ENCODE measurements at places on chromosomes 2 and 18. TPM values are rescaled to one million over a fixed set of nuclear protein-coding genes. Genes with fewer than 3 reads are reported as not detected.

- no peak for DNase-seq
These were observed 31.9 kb downstream of the C1QL2 start for GRCh38 chr2:119126650-119127049.

DNA sequence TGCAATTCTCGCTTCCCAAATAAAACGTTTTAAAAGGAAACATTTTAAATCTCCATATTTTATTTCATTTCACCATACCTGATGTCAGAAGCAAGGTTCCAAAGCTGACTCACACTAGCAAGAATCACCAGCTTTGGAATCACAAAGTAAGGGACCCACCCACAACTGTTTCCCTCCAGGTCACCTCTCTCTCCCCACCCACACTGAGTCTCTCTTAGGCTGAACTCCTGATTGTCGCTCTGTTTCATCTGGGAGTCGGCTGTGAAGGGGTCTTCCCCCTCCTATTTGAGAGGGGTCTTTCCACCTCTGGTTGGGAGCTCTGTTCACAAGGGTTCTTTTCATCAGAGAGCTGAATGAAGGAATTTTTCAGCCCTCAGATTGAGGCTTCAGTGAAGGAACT is 128.1 kb downstream of the L3MBTL4 start:
- DNase-seq = no peak

DNA sequence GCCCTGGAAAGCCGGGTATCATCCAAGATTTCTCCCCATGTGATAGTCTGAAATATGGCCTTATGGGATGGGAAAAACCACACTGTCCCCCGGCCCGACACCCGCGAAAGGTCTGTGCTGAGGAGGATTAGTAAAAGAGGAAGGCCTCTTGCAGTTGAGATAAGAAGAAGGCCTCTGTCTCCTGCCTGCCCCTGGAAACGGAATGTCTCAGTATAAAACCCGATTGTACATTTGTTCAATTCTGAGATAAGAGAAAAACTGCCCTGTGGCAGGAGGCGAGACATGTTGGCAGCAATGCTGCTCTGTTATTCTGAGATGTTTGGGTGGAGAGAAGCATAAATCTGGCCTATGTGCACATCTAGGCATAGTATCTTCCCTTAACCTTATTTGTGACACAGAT is 26.8 kb downstream of the RUFY4 start:
- DNase-seq = no peak

DNA sequence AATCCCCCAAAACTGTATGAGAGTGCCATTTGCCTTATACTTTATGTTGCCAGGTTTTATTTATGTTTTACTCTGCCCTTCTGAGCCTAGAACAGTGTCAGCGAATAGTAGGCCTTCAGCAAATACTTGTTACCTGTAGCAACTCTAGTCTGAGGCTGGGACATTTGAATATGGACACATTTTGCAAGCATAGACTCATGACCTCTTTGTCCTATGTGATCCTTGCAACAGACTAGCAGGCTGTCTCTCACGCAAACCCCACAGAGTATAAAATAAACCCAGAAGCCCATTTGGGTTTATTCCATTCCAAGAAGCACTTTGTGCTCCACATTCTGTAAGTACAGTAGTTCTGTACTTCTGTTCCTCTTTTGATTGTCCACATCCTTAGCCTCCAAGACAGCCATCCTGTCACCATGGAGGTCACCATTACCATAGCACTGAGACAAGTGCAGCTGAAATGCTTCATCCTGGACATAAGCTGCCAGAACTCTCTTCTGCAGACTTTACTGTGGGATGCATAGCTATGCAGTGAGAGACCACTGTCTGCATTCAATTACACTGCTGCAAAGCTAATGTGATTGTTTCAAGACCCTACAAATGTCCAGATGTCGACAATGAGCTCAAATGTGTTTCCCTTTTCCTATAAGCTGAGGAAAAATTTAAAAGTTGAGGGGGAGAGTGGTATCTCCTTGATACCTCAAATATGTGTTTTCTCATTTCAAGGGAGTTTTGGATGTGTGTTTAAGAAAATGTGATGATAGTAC is 425.7 kb downstream of the PID1 start:
- DNase-seq = no peak

DNA sequence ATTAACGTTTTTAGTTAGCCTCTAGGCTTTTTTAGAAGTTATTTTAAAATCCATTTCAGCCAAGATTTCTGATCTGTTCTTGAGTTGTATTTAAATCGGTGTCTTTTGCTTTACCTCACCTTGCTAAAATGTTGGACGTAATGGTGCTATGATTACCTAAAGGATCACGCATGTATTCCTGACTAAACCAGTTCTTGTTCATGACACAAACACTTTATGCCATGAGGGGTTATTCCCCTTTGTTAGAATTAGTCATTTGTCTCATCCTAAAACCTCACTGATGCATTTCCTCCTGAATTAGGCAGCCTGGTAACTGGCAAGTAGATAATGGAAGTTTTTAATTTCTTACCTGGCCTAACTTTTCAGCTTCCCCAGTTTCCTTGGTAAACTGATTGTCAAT is 185.4 kb upstream of the TANK start:
- no peak for DNase-seq

DNA sequence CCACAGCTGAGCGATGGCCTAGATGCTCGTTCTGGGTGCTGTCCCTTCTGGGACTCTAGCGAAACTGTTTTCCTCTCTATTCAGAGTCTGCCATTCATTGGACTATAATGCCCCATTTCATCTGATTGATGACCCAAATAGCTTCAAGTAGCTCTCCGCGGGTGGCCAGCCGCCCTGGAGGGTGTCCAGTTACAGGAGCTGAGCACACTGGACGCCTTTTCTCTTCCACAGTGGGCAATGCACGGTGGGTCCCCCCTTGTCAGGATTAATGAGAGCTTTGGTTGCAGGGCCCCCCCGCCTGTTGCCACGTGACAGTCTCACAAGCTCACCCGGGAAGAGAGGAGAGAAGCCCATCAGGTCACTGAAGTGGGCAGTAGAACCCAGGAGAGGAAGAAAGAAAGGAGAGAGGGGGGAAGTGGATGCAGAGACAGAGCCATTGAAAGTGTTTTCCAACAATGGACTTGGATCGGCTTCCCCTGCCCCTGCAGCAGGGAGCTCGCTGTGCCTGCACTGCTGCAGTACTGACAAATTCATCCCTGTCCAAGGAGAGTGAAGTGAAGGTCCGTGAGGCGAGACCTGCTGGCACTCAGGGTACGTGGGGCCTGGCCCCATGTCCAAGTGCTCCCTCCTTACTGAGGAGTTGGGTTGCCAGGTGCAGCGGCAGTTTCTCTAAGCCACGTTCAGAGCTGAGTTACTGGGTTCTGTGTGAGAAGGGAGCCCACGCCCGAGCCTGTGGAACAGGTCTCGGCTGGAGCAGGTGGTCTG is 44.8 kb downstream of the DIPK1C start:
- DNase-seq = no peak

DNA sequence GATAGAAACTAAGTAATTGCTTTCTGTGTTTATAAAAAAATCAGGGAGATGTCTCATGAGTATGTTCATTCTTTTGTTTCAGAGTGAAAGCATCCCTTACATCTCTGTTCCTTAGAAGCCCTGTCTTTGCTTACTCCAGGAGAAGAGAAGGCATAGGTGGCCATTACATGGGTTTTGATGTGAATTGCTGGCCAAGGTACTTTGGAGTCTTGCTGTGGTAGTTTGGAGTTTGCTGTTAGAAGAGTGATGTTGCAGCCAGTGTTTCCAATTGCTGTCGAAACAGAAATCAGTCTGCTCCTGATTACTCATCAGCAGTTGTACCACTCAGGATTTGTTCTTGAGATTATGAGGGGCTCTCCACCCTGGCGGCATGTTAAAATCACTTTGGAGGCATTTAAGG is 97.8 kb upstream of the KLHL14 start:
- no peak for DNase-seq

DNA sequence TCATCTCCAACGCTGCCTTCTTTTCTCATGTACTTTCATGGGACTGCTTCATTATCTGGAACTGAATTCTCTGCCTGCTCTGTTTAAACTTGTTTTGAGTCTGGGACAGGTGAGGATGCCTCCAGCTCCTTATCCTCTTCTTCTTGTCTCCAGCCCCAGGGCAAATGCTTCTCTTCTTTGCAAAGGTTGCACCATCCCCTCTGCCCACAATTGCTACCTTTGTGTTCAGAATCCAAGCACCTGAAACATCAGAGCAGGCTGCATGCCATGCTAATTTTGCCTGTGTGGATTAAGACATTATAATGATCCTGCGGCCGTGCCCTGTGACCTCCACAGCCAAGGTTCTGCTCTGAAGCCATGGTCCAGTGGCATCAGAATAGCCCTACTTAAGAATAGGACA is 309.5 kb downstream of the EPHA4 start:
- no peak for DNase-seq

- DNase-seq = peak; percentile 80
These were observed 232.3 kb downstream of the KLHL29 start for GRCh38 chr2:23617167-23617810.

- DNase-seq = peak; percentile 33
These were observed 45.3 kb downstream of the GREB1 start for GRCh38 chr2:11578986-11579774.

GRCh38 chr18:9943311-9943710 is 29.5 kb downstream of the VAPA start:
- DNase-seq = no peak

- DNase-seq = no peak
These were observed 27.0 kb downstream of the TFPI start for GRCh38 chr2:187527262-187527661.

DNA sequence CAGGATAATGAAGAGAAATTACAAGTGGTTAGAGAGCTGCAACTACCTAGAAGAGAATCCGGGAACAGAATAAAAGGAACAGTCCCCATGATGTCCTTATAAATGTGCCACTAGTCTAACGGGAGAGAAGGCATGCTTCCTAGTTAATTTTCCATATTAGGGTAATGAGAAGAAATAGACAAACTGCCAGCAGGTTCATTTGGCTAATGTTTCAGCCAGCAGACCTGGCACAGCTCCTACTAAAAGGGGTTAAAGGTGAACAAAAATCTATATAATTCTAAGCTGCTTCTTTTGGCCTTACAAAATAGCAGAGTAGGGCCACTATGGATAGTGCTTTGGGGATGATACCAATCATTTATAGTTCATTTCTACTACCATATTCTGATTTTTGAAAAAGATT is 845.3 kb upstream of the GCFC2 start:
- no peak for DNase-seq

GRCh38 chr18:58653814-58654509 is 17.3 kb upstream of the MALT1 start:
- DNase-seq = no peak

DNA sequence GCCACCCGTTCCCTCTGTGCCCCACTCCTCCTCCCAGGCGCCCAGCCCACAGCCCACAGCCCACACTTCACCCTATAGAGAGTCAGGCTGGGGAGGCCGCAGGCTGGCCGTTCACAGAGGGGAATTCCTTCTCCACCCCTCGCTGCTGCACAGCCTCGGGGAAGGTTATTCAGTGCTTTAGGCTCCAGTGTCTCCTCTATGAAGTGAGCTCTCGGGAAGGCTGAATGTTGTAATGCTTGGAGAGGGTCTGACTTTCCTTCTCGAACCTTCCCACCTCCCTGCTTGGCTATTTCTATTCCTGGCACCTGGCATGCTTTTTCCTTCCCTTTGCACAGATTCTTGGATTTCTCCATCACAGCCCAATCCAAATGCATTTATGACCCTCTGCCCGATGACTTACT is 62.5 kb upstream of the SMAD7 start:
- no peak for DNase-seq

- DNase-seq = no peak
These were observed 176.8 kb upstream of the VRK2 start for GRCh38 chr2:57869758-57870344.

DNA sequence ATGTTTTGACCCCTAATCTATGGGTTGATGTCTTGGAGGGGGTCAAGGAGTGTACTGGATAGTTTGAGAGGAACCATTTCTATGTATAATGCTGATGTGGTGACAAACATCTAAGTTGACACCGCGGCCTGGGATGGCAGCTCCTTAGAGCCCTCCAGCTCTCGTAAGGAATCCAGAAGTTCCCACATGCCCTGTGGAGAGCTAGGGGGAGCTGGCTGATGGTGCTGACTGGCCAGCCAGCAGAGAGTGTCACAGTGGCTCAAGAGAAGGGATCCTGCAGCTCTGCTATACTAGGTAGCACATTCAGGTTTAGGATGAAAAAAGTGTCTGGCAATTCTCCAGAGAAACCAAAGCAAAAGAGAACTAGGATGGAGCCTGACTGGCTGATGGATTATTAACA is 842.2 kb upstream of the VRK2 start:
- no peak for DNase-seq

GRCh38 chr2:172588931-172589330 is 33.0 kb downstream of the PDK1 start:
- no peak for DNase-seq

GRCh38 chr2:219739066-219739465 is 111.6 kb downstream of the SLC4A3 start:
- DNase-seq = no peak

DNA sequence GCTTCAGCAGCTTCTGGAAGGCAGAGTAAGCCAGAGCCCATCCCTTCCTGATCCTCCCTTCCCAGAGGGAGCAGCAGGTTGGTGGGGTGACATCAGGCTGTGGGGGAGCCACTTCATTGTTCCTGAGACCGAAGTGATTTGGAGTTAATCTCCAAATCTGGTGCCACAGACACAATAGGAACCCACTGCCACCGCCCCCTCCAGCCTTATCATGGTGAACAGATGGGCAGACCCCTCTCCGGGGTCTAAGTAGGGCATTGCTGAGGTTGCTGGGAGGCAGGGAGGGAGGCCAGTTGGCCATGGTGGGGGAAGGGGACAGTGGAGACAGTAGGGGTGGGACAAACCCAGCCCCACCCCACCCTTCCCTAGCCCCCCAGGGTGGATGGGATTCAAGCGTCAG is 25.6 kb upstream of the SLC35F6 start:
- no peak for DNase-seq

GRCh38 chr2:126359494-126359893 is 296.5 kb upstream of the GYPC start:
- no peak for DNase-seq

GRCh38 chr2:240732911-240733622 is 41.4 kb downstream of the AQP12A start:
- DNase-seq = no peak

GRCh38 chr2:106561356-106561755 is 74.2 kb downstream of the CD8B2 start:
- peak; percentile 46 for DNase-seq

GRCh38 chr2:9802576-9802993 is 40.7 kb upstream of the TAF1B start:
- no peak for DNase-seq

GRCh38 chr2:166081131-166081632 is 46.6 kb downstream of the SCN1A start:
- no peak for DNase-seq

Gene DPP10
- 0.01 TPM for polyA plus RNA-seq

Gene BCS1L
- 50.1 TPM for polyA plus RNA-seq

Gene PDCD1
- polyA plus RNA-seq = 0.06 TPM

Gene AFF3
- 0.08 TPM for polyA plus RNA-seq

Gene MDH1B
- 0.30 TPM for polyA plus RNA-seq

Gene SRD5A2
- 0.01 TPM for polyA plus RNA-seq

Gene CCDC74A
- polyA plus RNA-seq = 0.16 TPM

Gene SAP130
- 10.1 TPM for polyA plus RNA-seq

Gene PRKAG3
- 58.5 TPM for polyA plus RNA-seq

Gene MTX2
- 68.2 TPM for polyA plus RNA-seq

Gene MBD5
- polyA plus RNA-seq = 3.2 TPM

Gene IMMT
- polyA plus RNA-seq = 148 TPM

Gene RFTN2
- 0.57 TPM for polyA plus RNA-seq

Gene LRATD1
- polyA plus RNA-seq = 0.28 TPM

Gene KIAA2012
- not detected for polyA plus RNA-seq

Data from psoas muscle (tissue), 8 donors.